Cortex of kidney (tissue), 1 donor: ENCODE measurements at places on chromosomes 16 and 17.

- no peak for DNase-seq
Measured at GRCh38 chr17:78795861-78796516, 13.9 kb upstream of the CYTH1 start.

DNA sequence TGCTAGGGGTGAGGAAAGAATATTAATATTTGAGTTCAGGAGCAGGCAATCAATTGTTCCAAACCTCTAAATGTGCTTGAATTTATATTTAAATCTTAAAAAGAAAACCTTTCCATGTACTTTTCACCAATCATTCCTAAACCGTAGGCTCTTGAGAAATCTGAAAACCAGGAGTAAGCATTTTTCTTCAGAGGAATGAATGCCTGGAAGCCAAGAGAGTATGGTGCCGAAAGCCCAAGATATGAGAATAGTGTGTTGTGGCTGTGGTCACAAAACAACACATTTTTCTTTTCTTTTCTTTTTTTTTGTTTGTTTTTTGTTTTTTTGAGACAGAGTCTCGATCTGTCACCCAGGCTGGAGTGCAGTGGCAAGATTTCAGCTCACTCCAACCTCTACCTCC, 37.6 kb downstream of the TEX2 start:
- no peak for DNase-seq

DNA sequence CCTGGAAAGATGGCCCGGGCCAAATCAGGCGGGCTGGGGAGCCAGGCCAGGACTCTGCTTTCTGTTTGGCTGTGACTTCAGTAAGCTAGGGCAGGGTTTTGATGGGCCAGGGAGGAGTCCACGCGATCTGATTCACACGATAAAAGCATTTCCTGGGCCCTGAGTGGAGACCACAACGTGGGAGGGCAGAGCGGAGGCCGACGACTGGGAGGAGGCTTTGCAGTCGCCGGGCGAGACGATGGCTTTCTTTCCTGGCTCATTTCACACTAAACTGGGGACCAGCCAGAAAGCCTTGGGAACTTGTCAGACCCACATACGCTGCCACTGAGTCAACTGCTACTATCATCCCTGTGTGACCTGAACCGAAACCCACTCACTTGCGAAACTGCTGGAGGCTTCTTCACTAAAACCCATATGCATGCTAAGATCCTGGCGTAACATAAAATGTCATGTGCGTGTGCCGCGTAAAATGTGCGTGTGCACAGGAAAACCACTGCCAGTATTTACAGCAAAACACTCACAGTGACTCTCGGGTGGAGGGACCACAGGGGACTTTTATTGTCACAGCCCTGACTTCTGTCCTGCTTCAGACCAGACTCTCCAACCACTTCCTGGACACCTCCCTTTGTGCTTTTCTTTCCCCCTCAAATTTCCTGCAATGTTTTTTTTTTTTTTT, 14.2 kb upstream of the RHBDF2 start:
- DNase-seq: no peak

DNA sequence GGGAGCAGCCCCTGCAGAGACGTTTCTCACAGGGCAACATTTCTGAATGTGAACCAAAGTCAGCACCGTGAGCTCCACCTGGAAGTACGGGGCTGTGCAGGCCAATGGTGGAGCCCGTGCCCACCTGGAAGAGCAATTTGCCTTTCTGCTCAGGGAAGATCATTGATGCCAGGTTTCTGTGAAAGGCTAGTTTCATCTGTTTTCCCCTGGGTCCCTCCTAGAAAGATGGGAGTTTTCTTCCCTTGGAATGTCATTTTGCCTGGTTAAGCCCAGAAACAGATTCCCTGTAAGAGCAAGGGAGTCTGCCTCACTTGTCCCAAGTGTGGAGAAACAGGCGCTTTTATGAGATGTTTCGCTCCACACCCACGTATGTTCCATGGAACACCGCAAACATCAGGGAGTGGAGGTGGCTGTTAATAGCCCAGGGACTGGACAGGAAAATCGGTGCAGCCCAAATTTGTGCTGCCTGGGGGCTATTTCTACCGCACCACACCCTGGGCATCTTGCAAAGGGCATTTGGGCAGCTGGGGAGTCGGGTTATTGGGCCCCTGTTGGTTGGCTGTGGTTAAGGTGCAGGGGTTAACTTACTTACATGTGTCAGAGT, 2.6 kb downstream of the SLC6A4 start:
- no peak for DNase-seq

- DNase-seq: no peak
Measured at GRCh38 chr16:4051591-4051990, 64.7 kb downstream of the ADCY9 start.

- DNase-seq: no peak
Measured at GRCh38 chr16:468068-468821, 42.8 kb downstream of the RAB11FIP3 start.

- no peak for DNase-seq
Measured at GRCh38 chr17:27038676-27039075, 255.2 kb upstream of the WSB1 start.

GRCh38 chr17:57257195-57257894, 1.0 kb downstream of the MSI2 start:
- DNase-seq: no peak

GRCh38 chr16:46972429-46973206, 856 bp downstream of the DNAJA2 start:
- DNase-seq: no peak

DNA sequence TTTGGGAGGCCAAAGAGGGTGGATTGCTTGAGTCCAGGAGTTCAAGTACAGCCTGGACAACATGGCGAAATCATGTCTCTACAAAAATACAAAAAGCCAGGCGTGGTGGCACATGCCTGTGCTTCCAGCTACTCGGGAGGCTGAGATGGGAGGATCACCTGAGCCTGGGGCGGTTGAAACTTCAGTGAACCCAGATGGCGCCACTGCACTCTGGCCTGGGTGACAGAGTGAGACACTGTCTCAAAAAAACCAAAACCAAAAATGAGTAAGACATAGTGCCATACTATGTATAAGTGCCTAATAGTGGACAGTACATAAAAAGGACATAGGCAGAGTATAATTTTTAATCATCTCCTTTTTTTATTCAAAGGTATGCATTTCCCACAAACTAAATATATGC, 4.0 kb downstream of the CTC1 start:
- no peak for DNase-seq

GRCh38 chr16:22250522-22250921, 44.4 kb downstream of the EEF2K start:
- no peak for DNase-seq

DNA sequence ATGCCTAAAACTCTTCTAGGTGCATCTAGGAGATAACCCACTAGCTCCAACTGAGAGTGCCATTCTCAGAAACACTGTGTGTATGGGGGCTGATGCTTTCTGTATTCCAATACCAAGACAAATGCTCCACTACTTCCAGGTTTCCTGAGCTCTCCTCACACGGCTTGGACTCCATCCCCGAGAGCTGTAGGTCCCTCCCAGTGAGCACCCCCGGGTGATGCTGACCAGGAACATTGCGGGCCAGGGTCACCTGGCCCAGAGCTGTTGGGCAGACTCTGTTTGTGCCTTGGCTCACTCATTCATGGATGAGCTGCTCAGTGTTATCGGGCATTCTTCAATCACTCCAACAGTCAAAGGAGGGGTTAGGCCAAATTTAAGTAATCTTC, 7.0 kb downstream of the CUEDC1 start:
- no peak for DNase-seq

- DNase-seq: no peak
Measured at GRCh38 chr16:27762441-27762840, 212.5 kb downstream of the KATNIP start.

DNA sequence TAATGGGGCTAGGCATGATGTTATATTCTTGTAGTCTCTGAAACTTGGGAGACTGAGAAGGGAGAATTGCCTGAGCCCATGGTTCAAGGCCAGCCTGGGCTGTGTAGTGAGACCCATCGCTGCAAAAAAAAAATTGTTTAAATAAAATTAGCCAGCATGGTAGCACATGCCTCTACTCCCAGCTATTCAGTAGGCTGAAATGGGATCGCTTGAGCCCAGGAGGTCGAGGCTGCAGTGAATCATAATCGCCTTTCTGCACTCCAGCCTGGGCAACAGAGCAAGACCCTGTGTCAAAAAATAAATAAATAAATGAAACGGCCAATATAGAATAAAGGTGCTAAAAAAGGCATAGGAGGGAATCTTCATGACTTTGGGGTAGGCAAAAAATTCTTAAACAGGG, 13.9 kb upstream of the SLX4 start:
- DNase-seq: no peak

GRCh38 chr16:73068541-73069401, 20.8 kb upstream of the ZFHX3 start:
- DNase-seq: no peak

DNA sequence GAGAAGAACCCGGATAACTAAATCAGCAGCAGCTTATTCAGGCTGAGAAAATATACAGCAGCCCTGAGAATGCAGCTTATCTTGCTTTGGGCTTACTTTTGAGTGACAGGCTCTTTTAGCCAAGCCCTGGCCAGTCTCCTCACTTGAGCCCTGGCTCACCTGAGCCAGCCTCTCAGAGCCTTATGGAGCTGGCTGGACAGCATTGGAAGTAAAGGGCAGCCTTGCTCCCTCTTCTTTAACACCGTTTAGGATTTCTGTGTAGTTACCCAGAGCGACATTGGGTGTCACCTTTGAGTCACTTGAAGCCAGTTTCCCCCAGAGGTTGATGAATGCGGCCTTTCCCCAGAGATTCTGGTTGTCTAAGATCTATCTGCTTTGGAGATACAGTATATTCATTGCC, 7.7 kb upstream of the NPIPB2 start:
- no peak for DNase-seq

DNA sequence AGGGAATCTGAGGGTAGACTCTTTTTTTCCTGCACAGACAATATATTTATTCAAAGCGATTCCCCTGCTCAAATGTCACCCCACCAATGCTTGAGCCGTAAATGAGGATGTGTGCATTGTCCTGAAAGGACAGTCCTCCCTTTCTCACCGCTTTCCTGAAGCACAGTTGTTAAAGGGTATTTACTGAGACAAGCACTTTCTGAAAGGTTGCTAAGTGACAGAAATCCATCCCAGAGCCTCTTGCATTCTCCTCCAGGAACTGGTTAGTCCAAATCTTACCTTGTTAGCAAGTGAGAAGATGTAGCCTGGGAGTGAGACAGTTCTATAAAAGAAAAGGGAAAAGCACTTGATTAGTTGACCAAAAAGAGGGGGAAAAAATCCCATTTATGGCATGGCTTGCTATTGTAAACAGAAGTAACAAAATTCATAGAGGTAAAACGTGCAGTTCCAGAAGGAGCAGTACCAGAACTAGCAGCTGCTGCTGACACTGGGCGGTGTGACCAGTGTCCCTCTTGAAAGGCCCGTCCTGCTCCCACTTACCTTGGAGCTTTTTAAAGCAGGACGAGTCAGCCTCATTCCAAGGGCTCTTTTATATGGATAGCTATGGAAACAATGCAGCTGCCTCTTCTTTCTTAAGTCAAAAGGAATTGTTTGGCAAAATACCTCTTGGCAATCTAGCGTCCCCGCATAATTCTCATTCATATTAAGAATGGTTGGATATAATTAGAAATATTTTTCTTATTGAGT, at the start of gene MYH2:
TSS of gene MYH2 (minus strand) at position 563 of the 747 bp plus-strand sequence. CDS start 1,738 bp downstream, outside the sequence.
- DNase-seq: no peak

- no peak for DNase-seq
Measured at GRCh38 chr17:73547790-73548189, 96.5 kb downstream of the SDK2 start.

DNA sequence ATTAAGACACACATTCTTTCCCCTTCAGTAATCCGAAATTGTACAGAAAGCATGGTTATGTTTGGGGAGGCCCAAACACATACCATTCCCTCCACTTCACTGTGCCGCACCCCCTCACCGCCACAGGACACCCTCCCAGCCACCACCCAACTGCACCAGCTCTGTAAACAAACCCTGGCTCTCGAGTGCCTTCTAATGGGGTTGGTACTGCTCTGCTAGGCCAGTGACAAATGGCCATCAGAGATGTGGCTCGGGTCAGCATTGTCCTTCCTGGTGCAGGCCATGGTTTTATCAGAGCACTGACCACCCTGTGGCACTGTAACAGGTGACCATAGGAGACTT, 24.0 kb upstream of the SREBF1 start:
- DNase-seq: no peak

DNA sequence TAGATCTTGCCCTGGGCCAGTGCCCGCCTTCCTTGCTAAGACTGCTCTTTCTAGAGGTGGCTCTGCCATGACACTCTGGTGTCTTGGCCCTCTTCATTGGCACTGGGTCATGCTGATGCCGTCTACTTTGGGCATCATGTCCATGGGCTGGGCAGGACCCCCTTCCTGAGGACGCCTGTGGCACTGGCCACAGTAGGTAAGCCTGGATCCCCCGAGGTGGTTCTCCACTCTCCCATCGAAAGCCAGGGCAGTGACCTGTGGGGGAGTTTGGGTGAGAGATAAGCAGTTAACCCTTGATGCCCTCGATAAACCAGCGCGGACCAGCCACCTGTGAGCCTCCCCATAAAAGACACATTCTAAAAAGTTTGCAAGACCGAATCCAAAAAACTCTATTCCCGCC, 20.0 kb upstream of the ITGB4 start:
- no peak for DNase-seq

GRCh38 chr17:7328840-7329373, at the start of gene NEURL4:
TSS of gene NEURL4 (minus strand) at chr17:7329335. CDS start at chr17:7329312, 23 bp downstream.
- no peak for DNase-seq
